Nucleus accumbens (tissue), 56 donors: ENCODE measurements at places on chromosomes 16 and 17.

DNA sequence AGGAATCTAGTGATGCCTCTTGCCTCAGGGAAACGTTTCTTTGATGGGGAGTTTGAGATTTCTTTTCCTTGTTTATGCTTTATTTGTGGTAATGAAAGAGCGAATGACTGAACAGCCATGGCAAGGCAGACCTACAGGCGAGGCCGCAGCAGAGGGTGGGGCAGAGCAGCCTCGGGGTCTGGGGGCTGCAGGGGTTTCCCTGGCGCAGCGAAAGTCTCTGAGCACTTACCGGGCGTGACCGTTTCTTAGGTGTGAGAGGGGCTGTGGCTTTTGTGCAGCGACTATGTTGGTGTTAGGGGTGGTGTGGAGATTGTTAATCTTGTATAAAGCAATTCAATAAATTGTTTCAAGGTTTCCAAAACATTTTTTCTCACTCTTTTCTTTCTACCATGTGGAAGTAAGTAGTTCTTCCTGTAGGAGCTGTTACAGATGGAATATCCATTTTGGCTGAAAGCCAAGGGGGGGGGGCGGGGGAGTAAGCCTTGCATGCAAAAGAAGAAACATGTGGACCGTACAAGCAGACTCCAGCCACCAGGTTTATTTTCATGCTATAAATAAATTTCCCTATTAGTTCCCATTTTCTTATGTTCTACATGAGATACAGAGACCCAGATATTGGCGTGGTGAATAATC lies 34.8 kb downstream of the UBN1 start:
- no peak for DNase-seq

DNA sequence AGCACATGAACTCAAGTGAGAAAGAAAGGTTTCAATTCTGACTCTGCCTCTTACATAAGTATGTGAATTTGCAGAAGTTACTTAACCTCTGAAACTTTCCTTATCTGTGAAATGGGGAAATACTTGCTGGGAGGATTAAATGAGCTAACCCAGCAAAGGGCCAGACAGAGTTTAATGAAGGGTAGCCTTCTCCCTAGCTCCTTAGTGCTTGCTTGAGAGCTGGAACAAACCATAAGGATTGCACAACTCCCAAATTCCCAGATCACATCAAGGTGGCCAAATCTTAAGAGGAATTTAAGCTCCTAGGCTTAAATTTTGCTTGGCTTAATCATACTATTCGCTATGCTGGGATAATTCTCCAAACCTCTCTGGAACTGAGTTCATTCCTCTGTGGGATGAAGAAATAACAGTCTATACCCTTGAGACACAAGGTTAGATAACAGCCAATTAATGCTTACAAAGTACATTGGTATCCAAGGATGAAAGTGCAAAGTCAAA lies 11.8 kb upstream of the WSB1 start:
- DNase-seq, result no peak

- DNase-seq, result peak; percentile 46
Measured at GRCh38 chr16:11699234-11699894, 31.1 kb downstream of the SNN start.

GRCh38 chr16:80899809-80900592 lies 95.6 kb upstream of the CDYL2 start:
- peak; percentile 69 for DNase-seq

DNA sequence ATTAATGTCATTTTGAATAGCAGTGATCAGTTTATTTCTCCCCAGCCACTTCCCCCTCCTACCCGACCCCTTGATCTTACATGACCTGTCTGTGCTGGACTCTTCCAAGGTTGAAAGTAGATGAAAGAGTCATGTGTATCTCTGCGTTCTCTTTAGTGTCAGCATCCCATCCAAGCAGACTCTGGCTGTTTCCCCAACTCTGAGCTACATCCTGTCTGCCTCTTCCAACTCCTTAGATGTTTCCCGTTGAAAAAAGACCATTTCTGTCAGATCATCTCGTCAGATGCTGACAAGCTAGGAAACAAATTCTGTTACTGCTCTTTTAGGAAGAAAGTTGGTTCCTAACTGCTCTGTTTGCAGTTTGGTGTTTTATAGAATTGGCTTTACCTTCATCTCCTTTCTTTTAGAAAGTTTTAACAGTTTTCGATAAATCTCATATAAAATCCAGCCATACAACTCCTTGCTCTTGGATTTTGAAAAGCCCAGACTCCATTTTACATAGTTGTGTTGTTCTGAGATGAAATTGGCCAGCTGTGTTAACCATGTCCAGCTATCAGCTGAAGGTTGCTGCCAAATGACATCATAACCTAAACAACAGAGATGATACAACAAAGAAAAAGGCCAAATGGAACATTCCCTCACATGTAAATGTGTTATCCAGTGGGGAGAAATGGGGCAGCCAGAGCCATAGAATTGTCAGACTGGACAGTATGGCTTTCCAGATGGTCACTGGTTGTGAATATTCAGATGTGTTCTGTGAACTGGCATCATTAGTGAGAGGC lies 43.5 kb downstream of the CYB561 start:
- DNase-seq, result no peak

GRCh38 chr17:1529863-1530262 lies 13.5 kb upstream of the INPP5K start:
- no peak for DNase-seq

- no peak for DNase-seq
Measured at GRCh38 chr17:17647524-17648178, 33.6 kb upstream of the RAI1 start.
